Central memory CD4-positive, alpha-beta T cell (primary cell): ENCODE measurements at places on chromosomes 7 and 10.

GRCh38 chr7:3000566-3000965 lies 43.1 kb downstream of the CARD11 start:
- no peak for DNase-seq

GRCh38 chr10:109963439-109963838 lies 40.1 kb upstream of the XPNPEP1 start:
- no peak for DNase-seq

DNA sequence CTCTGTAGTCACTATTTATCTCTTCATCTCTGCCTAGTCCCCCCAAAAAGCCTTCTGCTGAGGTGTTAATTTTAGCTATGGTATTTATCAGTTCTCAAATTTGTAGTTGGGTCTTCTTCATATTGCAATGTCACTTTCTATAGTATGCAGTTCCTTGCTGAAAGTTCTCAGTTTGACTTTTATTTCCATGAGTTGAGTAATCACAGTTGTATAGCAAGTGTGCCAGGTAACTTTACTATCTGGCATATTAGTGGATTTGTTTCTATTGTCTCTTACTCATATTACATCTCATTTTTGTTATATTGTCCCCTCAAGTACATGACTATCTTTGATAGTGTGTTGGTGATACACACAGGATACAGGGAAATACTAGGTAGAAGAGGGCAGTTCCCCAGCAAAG lies 152.8 kb downstream of the CUBN start:
- no peak for DNase-seq

DNA sequence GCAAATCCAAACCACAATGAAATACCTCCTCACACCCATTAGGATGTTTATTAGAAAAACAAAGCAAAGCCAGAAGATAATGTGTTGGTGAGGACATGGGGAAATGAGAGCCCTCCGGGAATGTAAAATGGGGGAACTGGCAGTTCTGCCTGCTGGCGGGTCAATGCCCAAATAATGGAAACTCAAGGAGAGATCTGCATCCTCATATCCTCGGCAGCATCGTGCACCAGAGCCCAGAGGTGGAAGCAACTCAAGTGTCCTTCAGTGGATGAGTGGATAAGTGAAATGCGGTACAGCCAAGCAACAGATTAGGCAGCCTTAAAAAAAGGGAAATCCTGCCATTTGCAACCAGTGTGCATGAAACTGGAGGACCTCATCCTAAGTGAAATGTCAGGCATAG lies 325.2 kb downstream of the WDR37 start:
- no peak for DNase-seq

DNA sequence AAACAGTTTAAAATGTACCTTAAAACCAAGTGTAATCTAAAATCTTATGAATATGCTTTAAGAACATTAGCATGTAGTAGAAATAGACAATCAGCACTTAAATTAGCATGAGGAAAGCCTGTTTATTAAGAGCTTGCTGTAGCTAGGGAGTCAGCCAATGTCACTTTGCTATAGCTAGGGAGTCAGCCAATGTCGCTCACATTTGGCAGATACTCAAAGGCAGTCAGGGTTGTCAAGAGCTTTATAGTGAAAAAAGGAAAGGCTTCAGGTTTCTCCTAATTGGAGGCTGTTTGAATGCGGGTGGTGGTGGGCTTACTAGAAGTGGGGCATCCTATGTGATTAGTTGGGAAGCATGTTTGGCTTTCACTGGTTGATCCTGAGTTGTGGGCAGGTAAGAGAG lies 226.2 kb upstream of the DGKB start:
- DNase-seq, result no peak

- no peak for DNase-seq
Observed at GRCh38 chr7:28481091-28481926, 69.0 kb downstream of the CREB5 start.

- no peak for DNase-seq
Observed at GRCh38 chr7:114695182-114695581, 226.7 kb upstream of the MDFIC start.

DNA sequence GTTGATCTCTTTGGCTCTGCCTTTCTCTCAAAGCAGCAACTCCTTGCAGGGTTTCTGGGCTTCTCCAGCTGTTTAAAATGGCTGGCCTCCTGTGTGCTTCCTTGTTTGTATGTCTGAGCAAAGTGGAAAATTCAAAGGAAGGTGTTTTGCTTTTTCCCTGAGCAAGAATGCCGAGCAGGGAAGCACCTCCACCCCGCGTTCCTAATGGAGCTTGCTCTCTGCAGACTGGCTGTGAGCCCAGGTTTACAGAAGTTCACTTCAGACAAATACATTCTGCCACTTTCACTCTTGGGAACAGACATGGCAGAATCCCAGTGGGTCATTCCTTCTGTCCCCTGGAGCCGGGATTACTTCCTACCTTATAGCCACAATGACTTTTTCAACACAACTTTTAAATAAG lies 181.8 kb upstream of the AGK start:
- no peak for DNase-seq

DNA sequence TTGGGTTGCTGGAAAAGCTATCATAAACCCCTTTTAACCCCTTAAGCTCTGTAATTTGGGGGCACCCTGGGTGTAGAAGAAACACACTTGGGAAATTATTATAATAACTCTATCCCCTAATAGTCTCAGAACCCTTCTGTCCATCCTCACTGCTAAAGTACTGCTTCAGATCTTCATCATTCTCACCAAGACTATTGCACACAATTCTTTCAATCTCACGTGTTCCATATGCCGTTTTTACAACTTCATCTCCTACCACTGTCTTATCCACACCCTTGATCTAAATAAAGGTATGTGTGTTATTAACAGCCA lies 15.8 kb downstream of the ANKRD22 start:
- DNase-seq, result no peak

DNA sequence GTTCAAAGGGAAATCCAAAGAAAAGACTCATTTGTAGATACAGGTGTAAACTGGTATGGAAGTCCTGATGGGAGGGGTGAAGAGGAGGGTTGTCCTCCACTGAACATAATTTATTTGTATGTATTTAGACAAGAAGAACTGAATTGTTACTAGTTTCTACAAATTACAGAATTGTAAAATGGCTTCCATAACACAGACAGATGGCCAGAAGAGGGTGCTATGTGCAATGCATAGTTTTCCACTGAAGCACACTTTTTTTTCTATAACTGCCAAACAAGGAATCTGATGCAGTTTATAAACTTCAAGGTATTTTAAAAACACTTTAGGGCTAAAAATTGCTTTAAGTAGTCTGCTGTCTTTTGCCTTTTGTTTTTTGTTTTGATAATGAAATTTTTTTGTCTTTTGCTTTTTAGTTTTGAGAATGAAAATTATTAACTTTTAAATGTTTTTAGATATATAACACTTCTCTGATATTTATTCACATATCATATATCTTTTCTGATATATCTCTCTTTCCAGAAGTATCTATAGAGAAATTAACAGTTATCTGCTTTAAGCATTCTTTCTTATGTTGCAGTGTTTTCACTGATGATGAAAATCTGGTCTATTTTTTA lies 58.5 kb downstream of the PHYHIPL start:
- no peak for DNase-seq

DNA sequence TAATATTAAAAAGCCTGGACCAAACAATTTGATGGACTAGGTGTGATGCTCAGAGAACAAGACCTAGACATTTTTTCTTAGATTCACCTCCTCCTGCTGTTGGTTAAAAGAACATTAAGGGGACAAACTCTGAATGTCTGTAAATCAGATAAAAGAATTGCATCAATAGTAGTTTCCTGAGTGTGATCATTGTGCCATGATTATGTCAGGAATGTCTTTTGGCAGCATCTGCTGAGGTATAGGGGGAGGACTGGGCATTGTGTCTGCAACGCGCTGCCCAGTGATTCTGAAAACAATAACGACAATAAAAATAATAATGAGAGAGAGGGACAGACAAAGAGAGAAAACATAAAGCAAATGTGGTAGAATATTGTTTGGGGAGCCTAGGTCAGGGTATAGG lies 6.9 kb downstream of the C7orf57 start:
- DNase-seq, result no peak

- DNase-seq, result no peak
Observed at GRCh38 chr10:27685681-27686080, 59.9 kb downstream of the MKX start.

- DNase-seq, result no peak
Observed at GRCh38 chr7:138864667-138865066, 66.7 kb upstream of the ATP6V0A4 start.

DNA sequence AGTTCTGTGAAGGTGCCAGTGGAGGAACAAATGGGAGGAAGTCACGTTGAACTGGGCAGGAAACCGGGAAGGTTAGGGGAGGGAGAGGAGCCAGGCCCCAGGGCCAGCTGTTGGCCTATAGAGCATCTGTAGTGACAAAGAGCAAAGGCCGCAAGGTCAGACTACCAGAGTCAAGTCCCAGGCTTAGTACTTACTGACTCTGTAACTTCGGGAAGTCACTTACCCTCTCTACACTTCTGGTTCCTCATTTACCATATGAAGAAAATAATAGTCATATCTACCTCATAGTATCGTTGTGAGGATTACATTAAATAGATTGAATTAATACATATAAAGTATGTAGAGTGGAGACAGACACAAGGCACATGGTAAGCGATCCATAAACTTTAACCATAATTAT lies 101.8 kb upstream of the FZD1 start:
- DNase-seq, result no peak

DNA sequence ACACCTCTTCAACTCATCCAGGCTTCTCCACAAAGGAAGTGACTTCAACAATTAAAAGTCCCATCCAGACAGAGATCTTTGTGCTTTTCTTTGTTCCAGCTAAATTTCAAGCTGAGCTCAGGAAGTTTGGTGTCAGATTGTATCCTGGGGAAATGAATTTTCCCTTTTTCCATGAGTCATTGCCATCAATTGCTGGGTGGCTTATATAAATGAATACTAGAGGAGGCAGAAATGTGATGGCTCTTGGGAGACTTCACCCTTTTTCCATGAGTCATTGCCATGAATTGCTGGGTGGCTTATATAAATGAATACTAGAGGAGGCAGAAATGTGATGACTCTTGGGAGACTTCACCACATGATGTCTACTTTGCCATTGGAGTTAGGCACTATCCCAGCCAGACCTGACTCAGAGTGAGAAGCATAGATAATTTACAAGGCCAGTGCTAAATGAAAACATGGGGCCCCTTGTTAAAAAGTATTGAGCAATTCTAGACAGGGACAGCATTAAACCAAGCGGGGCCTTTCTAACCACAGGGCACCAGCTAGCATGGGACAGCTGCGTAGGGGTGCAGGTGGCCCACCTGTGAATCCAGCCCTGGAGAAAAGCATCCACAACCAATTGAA lies 339.2 kb upstream of the PODXL start:
- no peak for DNase-seq

DNA sequence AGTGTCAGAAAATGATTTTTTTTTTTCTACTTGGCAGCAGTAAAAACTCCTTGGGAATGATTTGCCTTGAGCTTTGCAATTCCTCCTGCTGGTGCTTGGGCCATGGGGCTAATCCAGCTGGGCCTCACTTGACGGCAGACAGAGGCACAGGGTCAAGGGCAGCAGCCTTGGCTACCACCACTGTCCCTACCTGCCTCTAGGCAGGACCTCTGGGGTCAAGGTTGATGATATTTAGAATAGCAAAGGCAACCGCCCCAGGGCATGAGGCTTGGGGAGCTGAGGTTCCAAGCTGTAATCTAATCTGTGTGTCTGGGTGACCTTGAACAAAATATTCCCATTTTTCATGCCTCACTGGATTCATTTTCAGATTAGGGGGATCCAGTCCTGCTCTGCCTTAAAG lies 327.4 kb downstream of the PLXNA4 start:
- no peak for DNase-seq

- no peak for DNase-seq
Observed at GRCh38 chr10:64093304-64093703, 572.1 kb downstream of the REEP3 start.

- no peak for DNase-seq
Observed at GRCh38 chr7:109261781-109262180, 692.1 kb downstream of the DNAJB9 start.

DNA sequence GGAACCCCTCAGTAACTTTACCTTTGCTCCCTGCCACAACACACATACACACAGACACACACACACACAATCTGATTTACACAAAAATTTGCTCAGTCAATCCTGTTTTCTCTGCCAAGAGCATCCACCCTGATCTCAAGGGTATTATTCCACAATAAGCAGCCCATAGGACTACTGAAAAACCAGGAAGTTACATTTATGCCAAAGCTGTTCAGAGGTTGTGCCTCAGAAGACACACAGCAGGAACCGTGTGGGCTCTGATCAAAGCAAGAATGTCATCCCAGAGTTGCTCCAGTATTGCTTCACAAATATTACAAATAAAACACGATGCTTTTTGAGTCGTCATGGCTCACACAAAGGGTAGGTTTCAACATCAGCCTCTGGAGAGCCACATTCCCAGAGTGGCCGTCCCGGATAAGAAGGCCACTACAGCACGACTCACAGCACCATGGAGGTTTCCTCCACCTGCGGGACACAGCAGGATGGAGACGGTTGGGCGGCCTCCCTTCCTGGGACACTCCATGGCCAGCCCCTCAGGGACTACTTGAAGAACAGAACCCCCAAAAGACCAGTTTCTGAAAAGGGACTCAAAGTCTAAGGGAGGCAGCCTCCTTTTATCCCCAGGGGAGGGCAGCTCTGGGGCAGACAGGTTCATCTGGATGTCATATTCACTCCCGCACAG lies 1.6 kb downstream of the AIFM2 start:
- no peak for DNase-seq

DNA sequence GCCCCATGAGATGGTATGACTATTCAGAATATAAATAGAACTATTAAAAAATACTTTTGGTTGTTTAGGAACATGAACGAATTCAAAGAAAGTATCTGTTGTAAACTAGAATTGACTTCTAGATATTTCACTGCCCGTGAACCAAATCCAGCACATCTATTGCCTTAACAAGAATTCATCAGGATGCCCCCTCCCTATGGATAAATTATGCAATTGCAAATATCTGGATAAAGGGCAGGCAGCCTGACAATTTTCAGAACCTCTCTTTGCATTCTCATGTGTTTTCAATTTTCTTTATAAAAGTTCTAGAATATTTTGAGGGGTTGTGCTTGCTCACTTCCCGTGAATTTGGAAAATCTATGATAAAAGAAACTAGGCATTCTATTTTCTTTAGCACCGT lies 822.1 kb upstream of the SORCS1 start:
- DNase-seq, result no peak

GRCh38 chr10:115969591-115969990 lies 303.4 kb downstream of the GFRA1 start:
- DNase-seq, result no peak

DNA sequence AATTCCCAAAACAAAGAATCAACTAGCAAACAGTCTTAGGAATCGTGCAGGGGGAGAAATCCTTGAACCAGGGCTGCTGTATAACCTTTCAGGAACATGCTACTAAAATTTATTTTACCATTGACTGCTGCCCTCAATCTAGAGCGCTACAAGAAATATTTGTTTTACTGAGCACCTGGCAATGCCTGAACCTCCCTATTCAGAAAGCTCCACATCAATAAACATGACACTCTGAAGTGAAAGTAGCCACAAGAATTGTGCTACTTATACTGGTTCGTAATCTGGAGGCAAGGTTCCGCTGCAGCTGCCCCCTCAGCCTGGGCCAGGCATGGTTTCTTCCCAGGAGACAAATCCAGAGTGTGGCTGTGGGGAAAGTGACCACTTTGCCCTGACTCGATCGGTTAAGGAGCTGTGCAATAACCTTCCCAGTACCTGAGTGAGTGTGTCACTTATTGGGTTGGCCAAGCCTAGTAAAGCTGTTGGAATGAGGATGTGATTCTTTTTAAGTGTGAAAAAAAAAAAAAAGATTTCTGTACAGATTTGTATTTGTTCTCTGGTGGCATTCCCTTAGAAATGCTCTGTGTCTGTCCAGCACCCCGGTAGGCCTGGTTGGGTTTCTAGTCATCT lies 7.7 kb downstream of the VWA2 start:
- no peak for DNase-seq
